ENCODE measurements at places on chromosomes 12 and 14.

GRCh38 chr12:89373763-89374572 lies 21.7 kb upstream of the DUSP6 start:
- DNase-seq = no peak

DNA sequence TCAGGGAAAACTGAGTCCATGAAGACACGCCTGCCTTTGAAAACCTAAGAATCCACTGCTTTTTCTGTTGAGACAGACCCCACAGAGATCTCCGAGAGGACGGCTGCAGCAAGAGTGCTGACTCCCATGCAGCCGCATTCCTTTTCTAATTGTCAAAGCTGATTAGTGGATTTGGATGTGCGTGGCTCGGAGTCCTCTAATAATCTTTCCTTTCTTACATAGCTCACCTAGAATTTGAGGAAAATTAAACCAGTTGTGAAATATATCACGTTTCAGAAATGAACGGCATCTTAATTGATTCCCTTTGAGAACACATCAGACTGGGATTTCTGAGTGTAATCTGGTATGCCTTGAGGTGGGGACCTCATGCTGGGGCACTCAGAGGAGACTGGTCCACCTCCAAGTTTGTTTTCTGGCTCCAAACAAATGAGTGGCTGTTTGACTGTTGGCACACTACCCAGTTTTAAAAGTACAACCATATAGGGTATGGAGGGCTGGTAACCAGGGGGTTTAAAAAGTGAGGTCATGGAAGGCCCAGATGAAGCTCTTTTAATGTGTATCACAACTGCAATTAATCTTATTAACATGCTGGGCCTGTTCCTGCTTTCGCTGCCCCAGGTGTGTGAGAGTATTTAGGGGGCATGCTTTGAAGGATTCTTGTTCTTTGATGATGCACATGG lies 63.3 kb downstream of the RASSF3 start:
- no peak for DNase-seq

GRCh38 chr12:74889563-74890236 lies 319.9 kb downstream of the KCNC2 start:
- DNase-seq = no peak

GRCh38 chr14:78403278-78403815 lies 233.2 kb downstream of the NRXN3 start:
- no peak for DNase-seq

GRCh38 chr12:12513416-12514006 lies 49.2 kb downstream of the DUSP16 start:
- no peak for DNase-seq

DNA sequence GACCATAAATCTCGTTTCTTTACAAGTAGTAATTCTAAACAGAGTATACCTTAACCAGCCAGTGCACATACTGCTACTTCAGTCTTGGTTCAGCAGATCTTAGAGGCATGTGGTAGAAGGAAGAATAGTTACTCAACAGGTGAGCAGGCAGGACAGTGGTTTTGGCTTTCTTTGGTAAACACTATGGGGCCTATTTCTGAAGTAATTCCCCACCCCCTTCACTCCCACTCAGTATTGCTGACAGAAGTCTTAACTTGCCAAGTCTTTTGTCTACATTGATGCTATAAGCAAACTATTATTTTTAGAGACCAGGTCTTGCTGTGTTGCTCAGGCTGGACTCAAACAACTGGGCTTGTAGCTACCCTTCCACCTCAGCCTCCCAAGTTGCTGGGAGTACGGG lies 68.5 kb downstream of the FBXO34 start:
- no peak for DNase-seq

DNA sequence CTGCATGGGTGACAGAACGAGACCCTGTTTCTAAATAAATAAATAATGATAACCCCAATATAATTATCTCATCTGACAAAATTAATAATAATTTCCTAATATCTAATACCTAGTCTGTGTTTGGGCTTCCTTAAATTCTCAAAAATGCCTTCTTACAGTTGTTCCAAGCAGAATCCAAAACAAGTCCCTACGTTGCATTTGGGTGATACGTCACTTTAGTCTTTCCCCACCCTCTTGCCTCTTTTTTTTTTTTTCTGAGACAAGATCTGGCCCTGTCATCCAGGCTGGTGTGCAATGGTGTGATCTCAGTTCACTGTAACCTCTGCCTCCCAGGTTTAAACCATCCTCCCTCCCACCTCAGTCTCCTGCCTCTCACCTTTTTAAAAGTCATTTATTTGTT lies 26.7 kb downstream of the VEZT start:
- DNase-seq = no peak

DNA sequence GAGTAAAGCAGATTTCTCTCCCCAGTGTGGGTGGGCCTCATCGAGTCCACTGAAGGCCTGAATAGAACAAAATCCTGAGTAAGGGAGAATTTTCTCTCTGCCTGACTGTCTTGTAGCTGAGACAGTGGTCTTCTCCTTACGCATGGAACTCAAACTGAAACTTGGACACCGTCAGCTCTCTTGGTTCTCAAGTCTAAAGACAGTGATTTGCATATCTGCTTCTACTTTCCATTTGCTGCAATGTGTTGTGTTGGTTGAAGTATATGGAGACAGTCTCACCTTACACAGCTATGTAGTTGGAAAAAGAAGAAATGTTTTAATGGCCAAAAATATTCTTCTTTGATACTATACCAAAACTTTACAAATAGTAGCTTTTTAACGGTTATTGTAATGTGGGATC lies 160.2 kb upstream of the LMNTD1 start:
- no peak for DNase-seq

DNA sequence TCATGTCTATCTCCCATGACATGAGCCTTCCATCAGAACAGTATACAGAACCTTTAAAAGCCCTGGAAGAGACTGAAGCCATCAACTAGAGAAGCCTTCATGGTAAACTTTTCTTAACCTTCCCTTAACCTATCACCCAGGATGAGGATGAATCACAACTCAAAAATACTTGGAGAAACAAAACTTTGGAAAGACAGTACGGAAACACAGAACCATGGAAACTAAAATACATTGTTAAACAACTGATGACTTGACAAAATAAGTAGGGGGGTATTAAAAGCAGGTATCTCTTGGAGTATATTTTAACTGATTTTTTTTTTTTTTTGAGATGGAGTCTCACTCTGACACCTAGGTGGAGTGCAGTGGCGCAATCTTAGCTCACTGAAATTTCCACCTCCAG lies 8.7 kb downstream of the TM7SF3 start:
- no peak for DNase-seq

GRCh38 chr12:25644979-25645378 lies 91.9 kb upstream of the LMNTD1 start:
- DNase-seq = no peak

DNA sequence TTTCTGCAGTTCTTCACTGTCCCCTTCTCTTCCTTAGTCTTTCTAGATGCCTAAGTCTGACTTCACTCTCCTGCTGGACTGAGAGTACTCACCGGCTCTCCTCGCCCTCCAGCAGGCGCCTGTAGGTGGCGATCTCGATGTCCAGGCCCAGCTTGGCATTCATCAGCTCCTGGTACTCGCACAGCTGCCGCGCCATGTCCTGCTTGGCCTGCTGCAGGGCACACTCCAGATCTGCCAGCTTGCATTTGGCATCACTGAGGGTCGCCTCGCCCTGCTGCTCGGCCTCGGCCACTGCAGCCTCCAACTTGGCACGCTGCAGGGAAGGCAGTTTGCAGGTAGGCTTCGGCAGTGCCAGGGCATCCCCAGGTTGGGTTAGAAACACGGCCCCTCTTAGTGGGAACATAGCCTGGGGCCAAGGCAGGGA lies 5.2 kb downstream of the KRT84 start:
- no peak for DNase-seq

DNA sequence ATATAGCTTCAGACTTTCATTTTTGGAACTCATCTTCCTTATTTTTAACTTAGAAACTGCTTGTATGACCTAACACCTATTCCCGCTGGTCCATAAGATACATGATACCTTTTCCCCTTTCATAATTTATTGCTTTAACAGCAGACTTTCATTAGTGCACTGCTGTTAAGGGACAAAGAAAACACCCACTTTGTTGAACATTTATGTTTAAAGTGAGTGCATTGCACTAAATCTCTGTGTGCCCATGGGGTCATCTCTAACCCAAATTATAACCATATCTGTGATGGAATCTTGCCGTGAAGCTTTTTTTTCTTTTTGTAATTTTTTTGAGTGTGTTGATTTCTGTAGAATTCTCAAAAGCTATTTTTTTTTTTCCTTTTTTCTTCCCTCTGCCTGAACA lies 261.8 kb downstream of the TMTC2 start:
- no peak for DNase-seq

- no peak for DNase-seq
These were observed 56.5 kb downstream of the HCAR2 start for GRCh38 chr12:122646517-122647217.

DNA sequence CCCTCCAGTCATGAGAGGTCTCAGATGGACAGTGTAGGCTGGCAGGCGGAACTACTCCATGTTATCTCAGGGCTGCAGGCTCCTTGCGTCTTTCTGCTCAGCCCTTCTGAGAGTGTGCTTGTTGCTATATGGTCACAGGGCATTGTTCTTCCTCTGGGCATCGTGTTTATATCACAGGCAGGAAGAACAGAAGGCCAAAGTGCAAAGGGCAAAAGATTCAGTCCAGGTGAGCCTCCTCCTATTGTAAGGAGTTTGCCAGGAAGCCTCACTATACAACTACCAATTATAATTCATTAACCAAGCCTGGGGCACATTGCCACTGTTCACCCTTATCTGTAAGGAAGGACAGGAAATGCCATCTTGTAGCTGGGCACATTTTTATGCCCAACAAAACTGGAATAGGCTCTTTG lies 195.5 kb upstream of the KITLG start:
- no peak for DNase-seq

GRCh38 chr12:57918147-57918546 lies 23.2 kb upstream of the ATP23 start:
- no peak for DNase-seq

- DNase-seq = no peak
These were observed 132.5 kb upstream of the NCOR2 start for GRCh38 chr12:124699909-124700308.

GRCh38 chr14:92404018-92404417 lies 81.1 kb downstream of the SLC24A4 start:
- DNase-seq = no peak

DNA sequence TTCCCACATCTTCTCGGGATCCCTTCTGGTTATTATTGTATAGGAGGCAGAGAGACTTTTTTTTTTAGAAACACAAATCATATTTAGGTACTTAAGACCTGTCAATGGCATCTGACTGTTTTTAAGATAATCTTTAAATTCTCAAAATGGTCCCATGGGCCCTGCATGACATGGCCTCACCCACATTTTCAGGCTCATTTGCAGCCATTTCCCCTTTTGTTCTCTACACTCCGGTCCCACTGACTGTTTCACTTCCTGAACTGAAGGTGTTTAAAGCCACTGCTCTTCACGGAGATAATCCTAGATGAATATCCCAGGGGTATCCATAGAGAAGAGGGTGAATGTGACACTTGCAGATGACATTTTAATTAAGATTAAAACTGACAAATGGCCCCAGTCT lies 12.3 kb upstream of the C12orf71 start:
- DNase-seq = no peak

Data from smooth muscle cell of the brain vasculature (primary cell).